ENCODE measurements at places on chromosomes 16 and 17.

GRCh38 chr17:79792984-79793923, 3.6 kb downstream of the CBX8 start:
- DNase-seq = no peak

- DNase-seq = no peak
These were observed 68.5 kb upstream of the TBX2 start for GRCh38 chr17:61331178-61331577.

DNA sequence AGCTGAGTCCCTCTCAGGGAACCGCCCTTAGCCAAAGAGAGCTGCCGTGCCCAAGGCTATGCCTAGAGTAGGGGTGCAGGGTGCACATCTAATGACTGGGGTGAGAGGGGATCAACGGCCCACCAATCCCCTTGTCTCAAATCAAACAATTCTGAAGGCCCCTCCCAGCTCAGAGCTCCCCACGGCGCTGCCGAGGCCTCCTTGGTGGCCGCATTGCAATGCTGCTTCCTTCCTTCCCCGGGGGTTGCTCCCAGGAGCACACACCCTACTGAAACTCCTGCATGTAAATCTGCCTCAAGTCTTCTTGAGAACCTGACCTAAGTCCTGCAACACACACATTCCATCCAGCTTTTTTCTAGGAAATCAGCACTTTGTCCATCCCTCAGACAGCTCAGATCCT, 80.6 kb upstream of the RCVRN start:
- DNase-seq = no peak

DNA sequence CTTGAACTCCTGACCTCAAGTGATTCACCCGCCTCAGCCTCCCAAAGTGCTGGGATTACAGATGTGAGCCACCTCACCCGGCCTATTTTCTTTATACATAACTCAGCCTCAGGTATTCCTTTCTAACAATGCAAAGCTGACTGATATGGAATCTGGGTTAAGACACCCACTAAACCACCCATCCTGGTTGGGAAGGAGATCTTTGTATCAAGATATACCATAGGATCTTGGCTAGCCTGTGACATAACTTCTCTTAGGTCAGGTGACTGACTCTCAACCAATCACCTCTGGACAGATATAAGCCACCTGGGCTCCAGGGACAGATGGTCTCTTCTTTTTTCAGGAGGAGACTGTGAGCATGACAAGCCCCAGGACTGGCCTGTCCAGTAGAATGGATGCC, 51.2 kb upstream of the NKD1 start:
- no peak for DNase-seq

DNA sequence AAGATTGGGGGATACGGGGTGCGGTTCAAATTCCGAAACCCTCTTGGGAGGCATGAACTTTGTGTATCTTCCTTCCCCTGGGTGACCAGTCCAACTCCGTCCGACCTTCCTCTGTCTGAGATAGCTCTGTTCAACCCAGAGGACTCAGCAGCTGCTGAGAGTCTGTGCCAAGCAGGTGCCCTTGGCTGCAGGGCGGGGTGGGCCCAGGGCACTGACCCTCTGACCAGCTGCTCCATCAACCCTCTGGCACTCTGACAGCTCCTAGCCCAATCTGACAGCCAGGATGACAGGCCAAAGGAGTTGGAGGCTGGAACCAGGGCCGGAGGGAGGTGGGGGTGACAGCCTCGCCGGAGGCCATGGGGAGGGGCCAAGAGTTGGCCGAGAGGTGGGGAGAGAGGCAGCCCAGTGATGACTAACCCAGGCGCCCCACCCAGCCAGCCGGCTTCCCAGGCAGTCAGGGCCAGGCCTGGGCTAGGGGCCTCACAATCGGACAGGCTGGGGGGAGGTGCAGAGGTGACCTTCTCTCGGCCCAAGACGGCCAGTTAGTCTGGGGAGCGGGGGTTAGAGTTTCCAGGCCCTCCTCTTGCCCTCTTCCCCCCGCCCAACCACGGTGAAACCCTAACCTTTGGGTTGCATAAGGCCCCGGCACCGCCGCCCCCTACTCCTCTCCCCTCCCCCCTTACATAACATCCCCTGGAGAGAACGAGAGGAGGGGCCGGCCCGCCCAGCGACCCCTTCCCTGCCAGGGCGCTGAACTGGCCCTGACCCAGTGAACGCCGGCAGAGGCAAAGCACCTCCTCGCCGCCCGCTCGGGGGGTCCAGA, 5.0 kb upstream of the TLCD2 start:
- peak; percentile 53 for DNase-seq

DNA sequence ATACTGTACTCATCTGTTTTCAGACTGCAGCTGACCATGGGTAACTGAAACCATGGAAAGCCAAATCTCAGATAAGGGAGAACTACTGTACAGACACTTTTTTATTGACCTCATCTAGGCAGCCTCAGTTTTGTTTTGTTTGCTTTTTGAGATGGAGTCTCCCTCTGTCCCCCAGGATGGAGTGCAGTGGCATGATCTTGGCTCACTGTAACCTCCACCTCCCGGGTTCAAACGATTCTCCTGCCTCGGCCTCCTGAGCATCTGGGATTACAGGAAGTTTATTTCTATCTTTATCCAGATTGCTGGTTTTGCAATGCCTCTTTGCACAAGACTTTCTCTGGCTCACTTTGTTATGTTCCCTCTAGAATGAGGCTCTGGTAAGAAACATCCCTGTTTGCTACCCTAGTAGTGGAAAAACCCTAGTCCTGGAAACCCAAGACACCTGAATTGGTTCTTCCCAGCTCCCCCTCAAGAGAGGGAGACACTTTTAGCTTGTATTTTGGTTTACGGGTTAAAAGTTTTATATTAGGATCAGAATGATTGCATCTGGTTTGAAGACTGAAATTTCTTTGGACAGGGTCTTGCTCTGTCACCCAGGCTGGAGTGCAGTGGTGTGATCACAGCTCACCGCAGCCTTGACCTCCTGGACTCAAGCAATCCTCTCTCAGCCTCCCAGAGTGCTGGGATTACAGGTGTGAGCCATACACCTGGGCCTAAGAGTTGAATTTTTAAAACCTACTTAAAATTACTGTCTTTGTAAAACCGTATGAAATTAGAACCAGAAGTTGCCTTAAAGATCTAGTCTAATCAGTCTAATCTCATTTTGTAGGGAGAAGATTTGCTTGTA, 38.9 kb downstream of the ZNF207 start:
- no peak for DNase-seq

DNA sequence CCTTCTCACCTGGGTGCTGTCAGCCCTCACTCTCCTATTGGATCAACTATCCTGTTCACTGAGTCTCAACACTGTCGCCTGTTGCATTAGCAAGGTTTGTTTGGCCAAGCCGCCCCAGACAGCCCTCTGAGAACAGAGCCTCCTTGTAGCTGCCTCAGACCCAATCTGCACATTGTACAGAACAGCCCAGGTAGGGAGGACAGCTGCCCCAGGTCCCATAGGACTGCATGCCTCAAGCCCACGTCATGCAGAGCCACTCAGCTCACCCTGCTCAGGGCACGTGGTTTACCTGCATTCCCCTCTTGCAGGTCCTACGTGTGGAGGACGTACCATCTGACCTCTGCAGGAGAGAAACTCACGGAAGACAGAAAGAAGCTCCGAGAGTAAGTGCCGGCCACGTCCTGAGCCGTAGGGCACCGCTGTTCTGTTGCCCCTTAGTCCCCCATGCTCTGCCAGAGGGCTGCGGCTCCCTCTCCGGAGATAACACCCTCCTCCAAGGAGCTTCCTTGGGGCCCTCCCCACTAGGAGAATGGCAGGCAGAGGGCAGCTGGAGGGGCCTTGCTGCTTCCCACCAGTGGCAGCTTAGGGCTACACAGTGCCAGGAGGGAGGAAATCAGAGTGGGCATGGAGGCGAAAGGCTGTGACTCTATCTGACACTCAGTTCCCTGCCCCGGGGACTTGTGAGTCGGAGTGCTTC, 2.8 kb downstream of the SNRNP25 start:
- no peak for DNase-seq

GRCh38 chr16:24950275-24950674, 64.9 kb downstream of the ARHGAP17 start:
- no peak for DNase-seq

DNA sequence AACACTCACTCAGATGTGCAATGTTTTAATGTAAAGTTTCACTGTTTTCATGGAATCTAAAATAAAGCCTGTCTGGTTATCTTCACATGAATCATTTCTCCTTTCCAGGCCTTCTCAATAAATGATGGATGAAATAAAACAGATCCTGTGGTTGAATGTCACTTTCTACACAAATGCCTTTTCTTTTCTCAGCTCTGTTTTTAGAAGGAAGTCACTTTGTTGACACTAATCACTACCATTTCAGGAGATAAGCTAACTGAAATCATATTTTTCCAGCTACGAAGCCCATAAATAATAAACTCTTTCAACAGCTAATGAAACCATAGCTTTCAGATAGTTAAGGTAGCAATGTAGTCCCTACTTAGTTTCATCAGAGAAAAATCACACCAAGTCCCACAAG, 17.9 kb downstream of the NME2 start:
- no peak for DNase-seq

DNA sequence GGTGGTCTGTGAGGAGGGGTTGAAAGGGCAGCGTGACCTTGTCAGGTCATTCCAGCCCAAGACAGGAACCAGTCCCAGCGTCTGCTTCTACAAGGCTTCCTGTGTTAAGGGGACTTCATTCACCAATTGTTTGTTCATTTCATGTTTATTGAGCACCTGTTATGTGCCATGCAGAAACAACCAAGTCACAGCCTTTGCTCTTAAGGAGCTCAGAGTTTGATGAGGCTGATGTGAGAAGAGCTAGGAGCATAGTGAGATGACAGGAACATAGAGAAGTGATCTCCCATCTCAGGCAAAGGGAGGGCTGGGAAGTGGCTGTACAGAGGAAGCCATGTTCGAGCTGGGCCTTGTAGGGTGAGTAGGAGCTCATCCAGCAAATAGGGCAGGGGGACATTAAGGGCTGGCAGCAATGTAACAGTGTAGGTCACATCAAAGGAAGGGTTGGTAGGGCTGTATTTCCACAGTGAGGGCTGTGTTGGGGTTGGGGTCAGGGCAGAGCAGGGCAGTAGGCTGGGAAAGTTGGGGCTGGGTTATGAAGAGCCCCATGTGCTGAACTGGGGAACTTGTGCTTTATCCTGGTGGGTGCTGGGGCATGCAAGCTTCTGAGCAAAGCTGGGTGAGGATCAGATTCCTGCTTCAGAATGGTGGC, 79.8 kb downstream of the ARHGAP23 start:
- DNase-seq = no peak

DNA sequence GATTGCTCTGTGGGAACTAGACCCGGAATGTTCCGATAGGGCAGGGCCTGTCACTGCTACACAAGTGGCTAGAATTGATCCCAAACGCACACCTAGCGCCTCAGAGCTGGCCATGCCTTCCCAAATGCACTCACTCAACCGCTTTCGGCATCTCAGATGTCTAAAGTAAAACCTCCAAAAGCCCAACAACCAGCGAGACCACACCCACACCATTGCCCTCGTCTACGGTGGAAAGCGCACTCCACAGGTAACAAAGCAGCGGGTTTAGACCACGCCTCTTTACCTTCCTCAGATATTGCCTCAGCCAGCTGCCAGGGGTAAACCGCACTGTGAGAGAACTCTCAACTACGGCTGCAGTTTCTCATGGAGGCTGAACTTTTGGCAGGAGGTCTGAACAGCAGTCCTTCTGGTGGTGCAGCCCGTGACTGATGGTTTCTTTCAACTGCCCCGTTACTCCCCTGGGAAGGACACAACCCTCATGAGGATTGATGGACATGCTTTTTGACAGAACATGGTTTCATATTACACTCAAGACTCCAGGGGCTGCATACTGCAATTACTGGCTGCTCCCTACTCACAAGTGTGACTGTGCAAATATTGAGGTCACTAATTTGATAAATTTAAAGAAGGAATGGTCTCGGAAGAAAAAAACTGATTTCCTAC, 34.5 kb downstream of the USP7 start:
- no peak for DNase-seq

- DNase-seq = no peak
These were observed 45.5 kb downstream of the GNA13 start for GRCh38 chr17:65011047-65011446.

DNA sequence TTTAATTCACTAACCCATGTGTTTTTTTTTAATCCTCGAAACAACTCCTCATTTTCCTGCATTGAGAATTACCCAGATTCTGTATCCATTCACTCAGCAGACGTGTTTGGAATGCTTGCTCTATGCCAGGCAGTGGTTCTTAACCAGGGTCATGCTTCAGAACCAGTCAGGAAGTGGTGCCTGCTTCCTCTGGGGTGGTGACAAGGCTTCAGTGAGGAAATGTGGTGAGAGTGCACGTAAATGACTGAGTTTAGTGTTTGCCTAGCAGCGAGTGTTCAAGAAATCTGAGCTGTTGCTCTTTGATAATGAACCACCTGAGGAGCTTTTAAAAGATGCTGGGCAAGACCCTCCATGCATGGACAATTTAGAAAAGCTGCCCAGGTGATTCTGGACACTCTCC, 9.9 kb downstream of the ZFP90 start:
- DNase-seq = no peak

- no peak for DNase-seq
These were observed 1231.1 kb downstream of the CDH11 start for GRCh38 chr16:63890723-63891122.

- peak; percentile 62 for DNase-seq
These were observed 14.4 kb downstream of the NDUFAF8 start for GRCh38 chr17:81253358-81254131.

DNA sequence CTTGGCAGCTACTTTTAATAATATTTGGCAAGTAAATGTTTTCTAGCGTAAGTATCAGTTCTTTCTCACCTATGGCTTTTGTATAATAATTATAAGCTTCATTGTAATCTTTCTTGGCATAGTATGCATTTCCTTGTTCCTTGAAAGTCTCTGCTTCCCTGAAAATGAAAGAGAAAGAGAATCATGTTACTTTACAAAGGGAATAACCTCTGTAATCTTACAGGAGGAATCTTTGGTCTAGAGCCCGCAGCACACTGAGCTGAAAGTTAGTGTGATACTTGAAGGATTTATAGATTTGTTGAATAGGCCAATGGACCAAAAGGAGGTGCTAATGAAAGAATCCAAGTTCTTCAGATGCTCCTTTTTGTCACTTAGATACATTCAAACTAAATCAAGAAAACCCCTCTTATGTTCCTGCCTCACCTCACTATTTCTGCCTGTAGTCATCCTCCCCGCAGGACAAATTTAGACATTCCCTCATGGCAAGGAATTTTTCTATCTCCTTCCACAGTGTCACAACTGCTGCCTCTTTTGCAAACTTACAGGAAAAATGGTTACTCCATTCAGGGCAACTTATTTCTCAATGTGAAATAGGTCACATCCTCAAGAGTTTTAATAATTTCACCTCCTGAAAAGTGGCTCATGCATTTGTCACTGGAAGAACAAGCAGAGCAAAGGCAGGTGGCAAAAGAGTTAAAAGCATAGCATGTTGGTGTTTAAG, 16.7 kb downstream of the DNAJC7 start:
- DNase-seq = no peak

- DNase-seq = no peak
These were observed 48.9 kb downstream of the UBE2G1 start for GRCh38 chr17:4317610-4318009.

DNA sequence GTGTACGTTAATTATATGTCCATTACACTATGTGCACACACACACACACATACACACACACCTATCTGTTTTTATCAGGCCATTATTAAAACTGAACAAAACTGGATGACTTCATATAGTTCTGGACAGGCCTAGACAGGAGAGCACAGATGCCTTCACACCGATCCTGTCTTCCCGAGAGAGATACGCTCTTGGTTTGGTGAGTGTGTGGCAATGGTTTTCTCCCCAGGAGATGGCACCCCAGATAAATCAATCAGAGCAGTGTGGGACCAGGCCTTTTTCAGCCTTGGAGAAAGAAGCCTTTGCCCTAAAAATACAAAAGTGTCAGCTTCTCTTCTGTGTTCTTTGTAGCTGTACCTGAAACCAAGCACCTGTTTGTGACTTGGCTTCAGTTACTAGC, 83.7 kb downstream of the CPPED1 start:
- no peak for DNase-seq

Measured in stimulated activated CD4-positive, alpha-beta T cell treated with anti-CD3 and anti-CD28 coated beads, Interleukin-2, amount 100 ng/mL, for 24 hours (primary cell).